ENCODE measurements at places on chromosomes 12 and 14. TPM values are rescaled to one million over a fixed set of nuclear protein-coding genes. Genes with fewer than 3 reads are reported as not detected.

GRCh38 chr12:57008178-57008577 is 1.8 kb upstream of the ZBTB39 start:
- peak; percentile 59 for DNase-seq

GRCh38 chr14:74685056-74685455 is 27.8 kb downstream of the AREL1 start:
- DNase-seq, result no peak

DNA sequence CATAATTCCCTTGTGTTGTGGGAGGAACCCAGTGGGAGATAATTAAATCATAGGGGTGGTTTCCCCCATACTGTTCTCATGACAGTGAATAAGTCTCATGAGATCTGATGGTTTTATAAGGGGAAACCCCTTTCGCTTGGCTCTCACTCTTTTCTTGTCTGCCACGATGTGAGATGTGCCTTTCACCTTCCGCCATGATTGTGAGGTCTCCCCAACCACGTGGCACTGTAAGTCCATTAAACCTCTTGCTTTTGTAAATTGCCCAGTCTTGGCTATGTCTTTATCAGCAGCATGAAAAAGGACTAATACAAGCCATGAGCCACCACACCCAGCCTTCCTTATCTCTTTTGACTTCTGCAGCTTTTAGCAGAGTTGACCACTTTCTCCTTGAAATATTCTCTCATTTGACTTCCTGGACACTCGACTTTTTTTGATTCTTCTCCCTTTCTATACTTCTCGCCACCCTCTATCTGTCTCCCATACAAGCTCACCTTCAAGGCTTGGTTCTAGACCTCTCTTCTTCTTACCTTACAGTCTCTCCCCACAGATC is 2.3 kb downstream of the MTERF2 start:
- no peak for DNase-seq

DNA sequence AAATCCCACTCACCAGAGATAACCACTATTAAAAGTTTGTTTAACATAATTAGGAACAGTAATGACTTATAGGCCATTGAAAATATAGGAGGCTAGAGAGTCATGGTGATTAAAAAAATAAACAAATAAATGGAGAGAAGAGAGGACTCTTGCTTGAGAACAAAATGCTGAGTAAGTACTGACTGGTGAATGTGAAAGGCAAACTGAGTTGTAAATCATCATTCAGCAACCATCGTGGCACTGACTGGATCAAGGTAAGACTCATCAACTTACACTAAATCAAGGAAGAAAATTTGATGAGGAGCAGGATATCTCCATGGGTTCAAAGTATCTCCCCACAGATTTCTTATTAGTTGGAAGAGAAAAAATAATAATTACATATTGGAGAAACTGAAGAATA is 14.1 kb upstream of the YBX3 start:
- peak; percentile 55 for DNase-seq

GRCh38 chr12:115869604-115870003 is 407.9 kb downstream of the MED13L start:
- DNase-seq, result no peak

GRCh38 chr14:60125918-60126317 is 34.2 kb downstream of the PCNX4 start:
- DNase-seq, result no peak

- DNase-seq, result no peak
Observed at GRCh38 chr14:34053666-34054065, 102.8 kb upstream of the EGLN3 start.

GRCh38 chr14:55610713-55611370 is 30.8 kb downstream of the KTN1 start:
- no peak for DNase-seq

GRCh38 chr12:19093218-19093617 is 36.3 kb upstream of the PLEKHA5 start:
- DNase-seq, result no peak

DNA sequence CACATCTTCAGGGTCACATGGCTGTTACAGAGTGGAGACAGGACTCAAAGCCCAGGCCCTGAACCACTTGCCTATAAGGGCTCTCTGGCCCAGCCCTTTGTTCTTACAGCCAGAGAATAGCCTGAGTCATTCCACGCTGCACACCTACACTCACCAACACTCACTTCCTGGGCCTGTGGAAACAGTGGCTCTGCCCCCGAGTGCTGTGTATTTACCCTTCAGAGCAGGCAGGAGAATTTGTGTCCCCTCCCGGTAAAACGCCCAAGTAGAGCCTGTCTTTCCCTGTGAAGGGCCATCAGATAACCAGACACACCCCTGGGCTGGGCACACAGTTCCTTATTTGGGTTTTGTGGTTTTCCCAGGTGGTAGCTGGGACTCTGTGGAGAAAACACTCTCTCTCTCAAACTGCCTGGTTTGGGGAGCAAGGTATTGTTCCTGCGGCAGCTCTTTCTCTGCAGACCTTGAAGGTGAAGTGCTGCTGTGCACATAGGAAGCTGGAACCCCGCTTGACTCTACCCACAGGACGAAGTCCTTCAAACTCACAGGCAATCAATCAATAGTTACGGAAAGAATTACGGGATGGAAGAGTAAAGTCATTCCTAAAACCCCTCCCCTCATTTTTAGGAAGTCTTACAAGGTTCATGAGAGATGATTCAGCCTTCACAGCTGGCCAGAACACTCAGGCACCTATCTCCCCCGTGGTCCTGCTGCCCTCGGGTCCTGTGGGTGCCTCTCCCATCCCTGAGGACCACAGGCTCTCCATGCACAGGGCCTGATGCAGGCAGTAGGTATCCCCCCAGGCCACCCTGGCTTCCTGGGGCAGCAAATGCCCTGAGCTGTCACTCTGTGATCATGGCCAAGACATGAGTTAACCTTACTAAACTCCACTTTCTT is 20.3 kb downstream of the FIGNL2 start:
- DNase-seq, result peak; percentile 67

- no peak for DNase-seq
Observed at GRCh38 chr12:14258575-14258940, 106.9 kb upstream of the ATF7IP start.

- DNase-seq, result no peak
Observed at GRCh38 chr12:104562763-104563162, 106.0 kb downstream of the CHST11 start.

DNA sequence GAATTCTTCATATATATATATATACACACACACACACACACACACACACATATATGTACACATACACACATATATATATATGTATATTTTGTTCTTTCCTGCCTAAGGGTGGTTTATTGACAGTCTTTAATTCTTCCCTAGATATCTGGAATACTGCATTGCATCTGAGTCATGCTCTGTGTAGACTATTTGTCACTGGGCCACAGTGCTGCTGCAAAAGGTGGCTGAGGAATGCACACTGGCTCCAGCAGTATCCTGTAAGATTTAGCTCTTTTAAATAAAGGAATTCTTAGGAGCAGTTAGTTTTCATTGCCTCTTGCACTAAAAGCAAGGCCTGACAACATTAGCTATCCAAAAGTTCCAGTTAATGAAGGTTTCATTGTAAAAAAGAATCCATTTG is 200.9 kb downstream of the APAF1 start:
- DNase-seq, result no peak

- DNase-seq, result peak; percentile 45
Observed at GRCh38 chr14:67426983-67427606, 15.1 kb upstream of the PLEK2 start.

- DNase-seq, result peak; percentile 39
Observed at GRCh38 chr12:63849106-63849620, 4.7 kb downstream of the SRGAP1 start.

The SERPINA9 gene
- total RNA-seq, result not detected

The HSPB8 gene
- total RNA-seq, result 23.5 TPM

The IRF2BPL gene
- total RNA-seq, result 55.8 TPM

The ASIC1 gene
- total RNA-seq, result 0.74 TPM
